ENCODE measurements at places on chromosomes 4 and X.

DNA sequence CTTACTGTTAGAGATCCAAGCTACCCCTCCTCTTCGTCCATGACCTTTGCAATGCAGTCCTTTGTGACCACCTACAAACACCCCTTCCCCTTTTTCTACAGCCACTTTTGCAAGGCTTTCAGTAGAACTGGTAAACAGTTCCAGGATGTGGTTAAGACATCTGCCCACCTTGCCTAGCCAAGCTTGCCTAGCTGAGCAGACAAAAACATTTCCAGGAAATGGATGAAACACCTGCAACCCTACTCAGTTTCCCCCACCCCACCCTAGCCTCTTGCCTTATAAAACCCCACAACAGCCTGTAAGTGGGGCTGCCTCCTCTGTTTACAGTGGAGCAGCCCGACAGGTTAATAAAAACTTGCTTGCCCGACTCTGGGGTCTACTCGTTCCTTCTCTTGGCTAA lies 133.8 kb downstream of the ZC4H2 start:
- DNase-seq = no peak

- no peak for DNase-seq
Measured at GRCh38 chr4:150216726-150217125, 138.5 kb downstream of the DCLK2 start.

DNA sequence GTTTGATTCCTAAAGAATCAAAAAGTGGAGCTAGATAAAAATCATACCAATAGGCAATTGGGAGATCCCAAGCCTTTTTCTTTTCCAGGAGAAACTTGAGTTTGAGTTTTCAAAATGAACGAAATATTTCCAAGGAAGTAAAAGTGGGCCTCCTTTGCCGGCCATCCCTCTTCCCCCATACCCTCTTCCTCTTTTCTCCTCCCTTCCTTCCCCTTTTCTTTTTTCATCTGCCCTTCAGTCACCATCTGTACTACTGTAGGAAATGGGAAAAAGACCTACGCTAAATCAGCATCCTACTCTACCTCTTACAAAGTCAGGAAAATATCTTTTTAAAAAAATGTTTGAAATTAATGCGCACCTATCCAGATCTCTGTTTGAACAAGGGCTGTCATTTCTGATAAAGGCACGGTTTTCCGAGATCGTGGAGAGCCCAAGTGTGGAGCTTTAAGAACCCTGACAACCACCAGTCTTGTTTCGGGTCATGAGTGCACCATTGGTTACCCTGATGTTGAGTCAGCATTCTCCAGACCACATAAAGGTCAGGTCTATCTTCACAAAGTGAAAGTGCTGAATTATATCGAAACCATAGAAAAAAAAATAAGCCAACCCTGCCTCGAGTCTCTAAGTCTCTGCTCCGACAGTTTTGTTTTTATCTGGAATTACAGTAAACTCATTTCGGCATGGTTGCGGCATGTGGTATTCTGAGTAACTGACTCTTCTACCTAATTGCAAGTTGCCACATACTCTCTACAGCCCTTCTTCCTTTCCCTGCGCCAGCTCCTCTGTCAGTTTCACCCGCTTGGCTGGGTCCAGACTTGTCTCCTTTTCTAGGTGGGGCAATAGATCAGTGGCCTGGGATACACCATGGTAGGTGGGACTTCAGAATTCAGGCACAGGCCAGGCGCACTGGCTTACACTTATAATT lies 140.2 kb upstream of the KLF3 start:
- no peak for DNase-seq

- DNase-seq = no peak
Measured at GRCh38 chrX:150582338-150582948, 14.0 kb downstream of the MTM1 start.

GRCh38 chr4:37780444-37781130 lies 45.9 kb upstream of the PGM2 start:
- peak; percentile 76 for DNase-seq

DNA sequence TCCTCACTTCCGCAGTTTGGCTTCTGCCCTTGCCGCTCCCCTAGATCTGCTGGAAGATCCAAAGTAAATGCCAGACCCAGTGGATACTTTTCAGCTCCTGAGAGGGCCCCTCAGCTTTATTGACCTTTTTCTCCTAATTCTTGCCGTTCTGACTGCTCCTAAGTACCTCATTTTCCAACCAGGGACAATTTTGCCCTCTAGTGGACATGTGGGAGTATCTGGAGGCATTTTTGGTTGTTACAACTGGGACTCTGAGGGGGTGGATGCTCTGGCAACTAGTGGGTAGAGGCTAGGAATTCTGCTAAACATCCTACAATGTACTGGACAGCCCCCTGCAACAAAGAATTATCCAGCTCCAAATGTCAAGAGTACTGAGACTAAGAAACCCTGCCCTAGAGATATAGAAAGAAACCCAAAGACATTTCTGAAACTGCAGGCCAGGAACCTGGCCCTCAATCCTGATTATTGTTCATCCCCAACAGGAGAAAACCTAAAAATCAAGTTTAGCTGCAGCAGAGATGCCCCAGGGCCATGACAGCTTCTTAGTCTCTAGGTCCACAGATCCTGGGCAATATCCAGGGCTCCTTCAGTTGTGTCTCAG lies 3.4 kb downstream of the TEX13B start:
- DNase-seq = no peak

Data from bone marrow (tissue), 2 donors.